ENCODE measurements at places on chromosomes 1 and 21. TPM values are rescaled to one million over a fixed set of nuclear protein-coding genes. Genes with fewer than 3 reads are reported as not detected.

- H3K4me3 ChIP-seq, result no peak overlapping the region
- peaks cover 2% of the 10 kb centered on the region for H3K27me3 ChIP-seq
- H3K36me3 ChIP-seq, result peaks cover 21% of the 10 kb centered on the region
- no peak for DNase-seq
- H3K27ac ChIP-seq, result no peak overlapping the region
- H3K4me1 ChIP-seq, result no peaks in the 10 kb centered on the region
Observed at GRCh38 chr1:119737040-119737682, 25.4 kb downstream of the PHGDH start.

GRCh38 chr1:241442686-241443085 lies 76.9 kb downstream of the FH start:
- no peaks in the 10 kb centered on the region for H3K27me3 ChIP-seq
- no peak overlapping the region for H3K27ac ChIP-seq
- no peaks in the 10 kb centered on the region for H3K4me1 ChIP-seq

- no peak overlapping the region for H3K27ac ChIP-seq
- no peaks in the 10 kb centered on the region for H3K36me3 ChIP-seq
- DNase-seq, result no peak
- peaks cover 2% of the 10 kb centered on the region for H3K27me3 ChIP-seq
Observed at GRCh38 chr1:147912553-147912952, 10.0 kb downstream of the GJA8 start.

- H3K4me3 ChIP-seq, result no peak overlapping the region
- no peaks in the 10 kb centered on the region for H3K27me3 ChIP-seq
- H3K36me3 ChIP-seq, result no peaks in the 10 kb centered on the region
- DNase-seq, result no peak
- H3K27ac ChIP-seq, result no peak overlapping the region
Observed at GRCh38 chr1:42961312-42962091, 2.8 kb upstream of the SLC2A1 start.

DNA sequence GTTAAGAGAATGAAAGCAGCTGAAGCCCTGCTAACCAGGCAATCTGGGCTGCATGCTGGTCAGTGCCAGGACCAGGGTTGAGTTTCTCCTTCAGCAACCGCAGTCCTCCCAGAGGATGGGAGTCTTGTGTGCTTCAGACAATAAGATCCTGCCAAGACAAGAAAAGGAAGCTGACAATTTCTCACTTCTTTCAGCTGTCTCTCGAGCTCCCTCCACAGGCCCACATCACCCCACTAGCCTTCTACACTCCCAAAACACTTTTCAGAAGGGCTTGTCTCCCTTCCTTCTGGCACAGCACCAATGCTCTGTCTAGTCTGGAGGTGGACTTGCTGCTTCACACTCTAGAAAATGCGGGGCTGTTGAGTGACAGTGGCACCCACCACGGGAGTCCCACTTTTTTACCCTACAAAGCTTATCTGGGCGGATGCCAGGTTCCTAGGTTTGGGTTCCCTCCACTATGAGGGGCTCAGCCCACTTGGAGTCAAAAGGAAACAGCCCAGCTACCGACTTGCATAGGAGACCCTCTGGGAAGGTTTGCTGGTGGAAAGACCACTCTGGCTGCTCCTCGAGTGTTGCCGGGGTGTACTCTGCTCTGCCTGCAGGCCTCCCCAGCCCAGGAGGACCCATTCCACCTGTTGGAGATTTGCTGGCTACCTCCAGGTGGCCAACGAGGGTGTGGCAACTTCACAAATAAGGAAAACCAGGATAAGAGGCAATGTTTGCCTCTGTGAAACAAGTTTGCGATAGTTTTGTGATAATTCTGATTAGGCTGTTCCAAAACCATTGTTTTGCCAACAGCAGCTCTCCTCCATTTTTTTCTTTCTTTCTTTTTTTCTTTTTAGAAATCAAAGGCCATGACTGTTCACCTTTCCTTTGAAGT lies 68.9 kb downstream of the TENT5C start:
- peaks cover 13% of the 10 kb centered on the region for H3K4me1 ChIP-seq
- no peak overlapping the region for H3K27ac ChIP-seq
- no peak overlapping the region for H3K4me3 ChIP-seq
- H3K36me3 ChIP-seq, result no peaks in the 10 kb centered on the region
- DNase-seq, result peak; percentile 53

- no peak for DNase-seq
- no peaks in the 10 kb centered on the region for H3K27me3 ChIP-seq
- no peak overlapping the region for H3K27ac ChIP-seq
- H3K4me1 ChIP-seq, result peaks cover 22% of the 10 kb centered on the region
- H3K4me3 ChIP-seq, result no peak overlapping the region
Observed at GRCh38 chr1:172382406-172382805, 38.1 kb upstream of the C1orf105 start.

The SPRR3 gene
- not detected for total RNA-seq

GRCh38 chr1:29630756-29631155 lies 394.4 kb downstream of the PTPRU start:
- H3K27ac ChIP-seq, result no peak overlapping the region
- DNase-seq, result no peak
- no peak overlapping the region for H3K4me3 ChIP-seq
- no peaks in the 10 kb centered on the region for H3K4me1 ChIP-seq
- peaks cover 38% of the 10 kb centered on the region for H3K27me3 ChIP-seq
- no peaks in the 10 kb centered on the region for H3K36me3 ChIP-seq
